AML-193 (cell line): ENCODE measurements at places on chromosomes 2 and 18.

GRCh38 chr18:70047931-70048603, 100.4 kb upstream of the CD226 start:
- no peak for DNase-seq

GRCh38 chr18:47683774-47684173, 246.7 kb downstream of the SMAD2 start:
- no peak for DNase-seq

- DNase-seq: no peak
Observed at GRCh38 chr18:332007-332406, 64.2 kb upstream of the THOC1 start.

DNA sequence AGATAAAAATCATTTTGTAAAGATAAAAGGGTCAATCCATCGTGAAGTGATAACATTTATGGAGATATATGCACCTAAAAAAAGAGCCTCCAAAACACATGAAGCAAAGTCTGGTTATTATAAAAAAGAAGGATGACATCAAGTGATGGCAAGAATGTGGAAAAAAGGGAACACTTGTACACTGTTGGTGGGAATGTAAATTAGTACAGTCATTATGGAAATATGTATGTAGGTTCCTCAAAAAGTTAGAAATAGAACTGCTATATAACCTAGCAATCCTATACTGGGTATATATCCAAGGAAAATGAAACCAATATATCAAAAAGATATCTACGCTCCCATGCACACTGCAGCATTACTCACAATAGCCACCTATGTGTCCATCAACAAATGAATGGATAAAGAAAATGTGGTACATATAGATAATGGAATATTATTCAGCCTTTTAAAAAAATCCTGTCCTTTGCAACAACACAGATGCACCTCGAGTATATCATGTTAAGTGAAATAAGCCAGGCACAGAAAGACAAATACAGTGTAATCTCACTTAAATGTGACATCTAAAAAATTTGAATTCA, 28.9 kb downstream of the ABCB11 start:
- DNase-seq: no peak

- peak; percentile 97 for DNase-seq
Observed at GRCh38 chr2:156405586-156405985, 30.6 kb upstream of the GPD2 start.

DNA sequence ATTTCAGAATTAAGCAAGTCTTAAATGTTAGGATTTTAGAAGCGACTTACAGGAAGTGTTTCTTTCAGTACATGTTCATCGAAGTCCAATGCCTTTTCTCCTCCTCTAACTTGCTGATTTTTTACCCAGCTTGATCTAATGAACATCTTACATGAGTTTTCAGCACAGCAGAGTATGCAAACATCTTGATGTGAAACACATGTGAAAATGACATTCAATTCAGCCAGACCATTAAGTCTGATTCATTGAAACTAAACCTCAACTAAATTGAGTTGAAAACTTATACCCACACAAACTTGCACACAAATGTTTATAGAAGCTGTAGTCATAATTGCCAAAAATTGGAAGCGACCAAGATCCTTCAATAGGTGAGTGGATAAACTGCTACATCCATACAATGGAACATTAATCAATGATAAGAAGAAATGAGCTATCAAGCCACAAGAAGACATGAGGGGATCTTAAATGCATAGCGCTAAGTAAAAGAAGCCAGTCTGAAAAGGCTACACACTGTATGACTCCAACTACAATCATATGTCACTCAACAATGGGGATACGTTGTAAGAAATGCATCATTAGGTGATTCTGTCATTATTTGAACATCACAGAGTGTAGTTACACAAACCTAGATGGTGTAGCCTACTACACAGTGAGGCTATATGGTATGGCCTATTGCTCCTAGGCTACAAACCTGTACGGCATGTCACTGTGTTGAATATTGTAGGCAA, 18.5 kb downstream of the PSTPIP2 start:
- DNase-seq: no peak

DNA sequence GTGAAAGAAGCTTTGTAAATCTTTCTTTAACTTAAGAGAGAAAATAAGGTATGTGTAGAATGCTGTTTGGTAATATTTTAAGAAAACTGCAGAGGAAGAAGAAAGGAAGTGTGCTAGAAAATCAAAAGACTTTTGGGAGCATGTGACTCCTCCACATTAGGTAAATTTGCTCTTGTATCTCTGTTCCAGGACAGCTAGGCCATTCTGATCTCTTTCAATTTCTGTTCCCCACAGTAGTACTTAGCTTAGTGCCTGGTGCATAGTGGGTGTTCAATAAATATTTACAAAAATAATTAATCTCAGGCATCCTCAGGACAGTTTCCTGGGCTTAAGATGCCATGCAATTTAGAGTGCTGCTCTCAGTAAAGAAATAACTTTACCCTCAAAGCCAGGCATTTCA, 105.0 kb downstream of the GPD2 start:
- no peak for DNase-seq

DNA sequence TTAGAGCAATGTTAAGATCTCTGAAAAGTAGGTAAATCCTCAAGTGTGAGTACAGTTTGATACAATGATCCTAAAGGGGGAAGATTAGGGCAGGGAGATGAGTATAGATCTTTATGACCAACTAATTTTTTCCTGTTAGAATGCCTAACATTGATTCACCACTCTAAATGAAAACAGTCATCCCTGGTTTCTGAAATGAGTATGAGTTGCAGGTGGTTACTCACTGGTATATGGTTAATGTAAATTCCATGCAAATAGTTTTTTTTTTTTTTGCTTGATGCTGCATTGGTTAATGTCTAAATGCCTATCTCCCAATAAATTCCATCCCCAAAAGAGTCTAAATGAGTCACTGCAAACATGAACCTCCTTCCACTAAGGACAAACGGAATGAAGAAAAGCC, 55.0 kb upstream of the SERPINB2 start:
- DNase-seq: no peak

GRCh38 chr2:56416500-56417176, 232.8 kb downstream of the CCDC85A start:
- DNase-seq: no peak

DNA sequence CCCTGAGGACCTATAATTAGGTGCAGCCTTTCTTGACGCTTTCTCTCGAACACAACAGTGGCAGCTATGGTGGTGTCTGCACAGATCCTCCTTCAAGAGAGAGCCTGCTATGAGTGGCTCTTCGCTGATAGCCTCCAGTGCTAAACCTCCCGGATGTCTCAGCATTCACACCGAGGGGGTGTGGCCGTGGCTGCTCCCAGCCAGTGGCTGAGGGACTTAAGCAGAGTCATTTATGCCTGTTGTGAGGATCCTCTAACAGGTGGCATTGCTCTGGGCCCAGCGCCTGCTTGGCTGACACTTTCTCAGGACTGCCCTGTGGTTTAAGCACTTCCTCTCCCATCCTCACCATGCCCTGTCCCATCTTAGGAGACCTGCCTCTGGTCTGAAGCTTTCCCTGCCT, 592.0 kb upstream of the LRRTM1 start:
- no peak for DNase-seq

DNA sequence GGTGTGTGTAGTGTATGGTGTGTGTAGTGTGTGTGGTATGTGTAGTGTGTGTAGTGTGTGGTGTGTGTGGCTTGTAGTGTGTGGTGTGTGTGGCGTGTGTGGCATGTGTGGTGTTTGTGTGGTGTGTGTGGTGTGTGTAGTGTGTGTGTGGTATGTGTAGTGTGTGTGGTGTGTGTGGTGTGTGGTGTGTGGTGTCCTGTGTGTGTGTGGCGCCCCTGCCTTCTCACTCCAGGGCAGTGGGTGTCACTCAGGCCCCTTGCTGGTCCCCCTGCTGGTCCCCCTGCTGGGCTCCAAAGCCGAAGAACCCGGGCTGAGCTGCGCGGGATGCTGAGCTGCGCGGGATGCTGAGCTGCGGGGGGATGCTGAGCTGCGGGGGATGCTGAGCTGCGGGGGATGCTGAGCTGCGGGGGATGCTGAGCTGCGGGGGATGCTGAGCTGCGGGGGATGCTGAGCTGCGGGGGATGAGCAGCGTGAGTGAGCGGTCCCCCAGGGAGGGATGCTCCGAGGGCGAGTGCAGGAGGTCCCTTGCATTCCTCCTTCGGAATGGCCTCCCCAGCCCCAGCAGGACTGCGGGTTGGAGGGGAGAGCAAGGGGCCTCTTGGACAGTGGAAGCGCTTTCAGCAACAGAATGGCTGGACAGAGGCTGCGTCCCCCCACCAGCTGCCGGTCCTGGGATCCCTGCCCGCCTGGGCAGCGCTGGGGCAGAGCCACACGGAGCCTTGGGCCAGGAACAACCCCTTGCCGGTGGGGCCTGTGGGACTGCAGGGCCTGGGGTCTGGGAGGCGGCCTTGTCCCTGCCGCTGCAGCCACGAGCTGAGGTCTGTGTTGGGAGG, 3.4 kb upstream of the RTP5 start:
- DNase-seq: no peak

DNA sequence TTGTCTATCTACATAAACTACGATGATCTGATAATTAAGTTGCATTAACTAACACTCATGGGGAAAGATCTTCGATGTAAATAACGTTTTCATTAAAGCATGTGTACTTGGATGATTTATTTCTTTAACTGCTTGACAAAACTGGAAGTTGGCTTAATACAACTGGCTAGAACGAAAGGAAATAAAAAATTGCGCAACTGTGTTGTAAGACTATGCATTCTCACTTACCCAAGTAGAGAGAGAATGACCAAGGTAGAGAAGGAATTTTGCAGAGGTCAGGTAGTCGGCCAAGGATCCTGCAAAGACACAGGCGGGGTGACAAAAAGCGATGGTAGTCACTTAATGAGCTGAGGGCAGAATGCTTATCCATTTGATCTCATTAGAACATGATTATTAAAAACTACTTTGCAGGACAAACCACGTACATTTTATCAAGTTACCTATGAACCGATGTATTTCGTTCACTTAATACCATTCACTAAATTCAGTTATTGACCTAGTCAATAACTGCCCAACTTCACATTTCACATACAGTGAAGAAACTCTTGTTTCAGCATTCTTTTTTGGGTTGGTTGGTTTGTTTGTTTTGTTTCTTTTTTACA, 900 bp downstream of the SLC40A1 start:
- peak; percentile 91 for DNase-seq

GRCh38 chr2:156157670-156158069, 174.9 kb downstream of the NR4A2 start:
- no peak for DNase-seq

- DNase-seq: peak; percentile 18
Observed at GRCh38 chr2:137467246-137467862, 496.9 kb upstream of the HNMT start.
